ENCODE measurements at places on chromosomes 2 and 18. TPM values are rescaled to one million over a fixed set of nuclear protein-coding genes. Genes with fewer than 3 reads are reported as not detected.

DNA sequence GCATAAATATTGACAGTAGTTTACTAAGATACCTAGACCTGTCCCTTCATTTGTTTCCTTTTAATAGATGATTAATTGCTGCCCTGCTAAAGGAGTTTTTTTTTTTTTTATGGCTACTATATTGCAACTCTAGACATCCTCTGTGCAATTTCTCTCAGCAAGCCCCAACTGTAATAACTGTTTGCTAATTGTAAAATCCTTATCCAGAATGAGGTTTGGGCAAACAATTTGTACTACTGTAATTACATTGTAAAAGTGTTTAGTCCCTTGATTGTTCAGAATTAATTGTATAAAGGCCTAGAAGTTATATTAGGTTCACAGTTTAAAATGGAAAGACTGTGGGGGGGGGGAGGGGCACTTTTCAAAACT is 3.7 kb upstream of the MEIS1 start:
- no peaks in the 10 kb centered on the region for H3K4me1 ChIP-seq
- no peak overlapping the region for H3K4me3 ChIP-seq
- no peak for DNase-seq
- H3K27ac ChIP-seq: no peak overlapping the region
- no peaks in the 10 kb centered on the region for H3K27me3 ChIP-seq

DNA sequence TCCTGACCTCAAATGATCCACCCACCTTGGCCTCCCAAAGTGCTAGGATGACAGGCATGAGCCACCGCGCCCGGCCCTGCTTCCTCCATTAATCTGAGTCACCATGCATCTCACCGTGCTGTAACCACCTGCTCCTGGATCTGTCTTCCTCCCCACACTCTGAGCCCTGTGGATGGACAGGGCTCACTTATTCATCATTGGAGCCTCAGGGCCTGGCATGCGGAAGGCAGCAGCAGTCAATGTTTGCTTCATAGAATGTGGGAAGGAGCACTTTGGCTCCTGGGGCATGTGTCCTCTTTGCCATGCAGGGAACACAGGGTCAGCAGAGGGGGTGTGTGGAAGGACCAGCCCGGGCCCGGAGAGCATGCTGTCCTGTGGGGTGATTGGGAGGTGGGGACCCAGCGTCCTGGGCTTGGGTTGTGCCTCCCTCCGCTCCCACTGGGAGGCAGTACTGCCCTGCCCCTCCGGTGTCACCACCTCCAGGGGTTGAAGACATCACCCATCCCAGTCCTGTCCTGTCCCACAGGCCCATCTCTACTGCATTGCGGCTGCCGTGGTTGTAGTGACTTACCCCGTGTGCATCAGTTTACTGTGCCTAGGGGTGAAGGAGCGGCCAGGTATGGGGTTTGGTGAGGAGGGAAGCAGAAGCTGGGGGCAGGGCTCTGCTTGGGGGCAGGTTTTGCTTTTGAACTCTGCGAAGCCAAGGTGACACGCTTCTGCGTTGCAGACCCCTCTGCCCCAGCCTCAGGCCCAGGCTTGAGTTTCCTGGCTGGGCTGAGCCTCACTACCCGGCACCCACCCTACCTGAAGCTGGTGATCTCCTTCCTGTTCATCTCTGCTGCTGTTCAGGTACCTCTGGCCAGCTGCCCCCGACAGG is 11.5 kb downstream of the MFSD2B start:
- no peaks in the 10 kb centered on the region for H3K27me3 ChIP-seq
- no peak overlapping the region for H3K4me3 ChIP-seq
- no peak overlapping the region for H3K27ac ChIP-seq
- H3K36me3 ChIP-seq: no peaks in the 10 kb centered on the region
- H3K4me1 ChIP-seq: no peaks in the 10 kb centered on the region
- no peak for DNase-seq

GPR55 gene
- total RNA-seq: 1.6 TPM

ASTL gene
- total RNA-seq: 0.86 TPM

ALKAL2 gene
- not detected for total RNA-seq

GRCh38 chr2:188382107-188382506 is 90.4 kb downstream of the GULP1 start:
- no peaks in the 10 kb centered on the region for H3K4me1 ChIP-seq
- no peaks in the 10 kb centered on the region for H3K36me3 ChIP-seq
- no peak for DNase-seq
- H3K27ac ChIP-seq: no peak overlapping the region
- no peaks in the 10 kb centered on the region for H3K27me3 ChIP-seq
- no peak overlapping the region for H3K4me3 ChIP-seq
